ENCODE measurements at places on chromosomes 12 and 14. TPM values are rescaled to one million over a fixed set of nuclear protein-coding genes. Genes with fewer than 3 reads are reported as not detected.

Gene PNMA1
- total RNA-seq: 40.2 TPM

Gene RD3L
- not detected for total RNA-seq

Gene SSPN
- total RNA-seq: 9.8 TPM

Gene PPP2R5E
- total RNA-seq: 25.6 TPM

Gene COCH
- total RNA-seq: 0.29 TPM

Gene SERPINA10
- not detected for total RNA-seq

Gene CMKLR1
- 9.8 TPM for total RNA-seq

Gene TCL1B
- not detected for total RNA-seq

Gene PIGH
- total RNA-seq: 15.3 TPM

Gene CD27
- total RNA-seq: not detected

Gene DTX1
- total RNA-seq: under 0.01 TPM

Gene ANKLE2
- total RNA-seq: 86.1 TPM

Gene LGR5
- not detected for total RNA-seq

Gene ZFHX2
- 0.59 TPM for total RNA-seq

Gene HOXC12
- under 0.01 TPM for total RNA-seq

Gene SLCO1B3
- not detected for total RNA-seq

Gene AMN
- total RNA-seq: under 0.01 TPM

Gene CALCOCO1
- 167 TPM for total RNA-seq

Gene HCAR1
- total RNA-seq: 1.1 TPM

Gene SERPINA6
- total RNA-seq: not detected

Gene OTOGL
- total RNA-seq: 0.36 TPM

Gene CCND2
- total RNA-seq: 2.5 TPM

Gene NPFF
- total RNA-seq: not detected

Gene KRT72
- not detected for total RNA-seq

Gene CAPZA3
- total RNA-seq: not detected

Gene CLIP1
- total RNA-seq: 103 TPM

Gene ABCC9
- 28.3 TPM for total RNA-seq

Data from osteoblast (primary cell).